ENCODE measurements at places on chromosomes 12 and 14. TPM values are rescaled to one million over a fixed set of nuclear protein-coding genes. Genes with fewer than 3 reads are reported as not detected.

DNA sequence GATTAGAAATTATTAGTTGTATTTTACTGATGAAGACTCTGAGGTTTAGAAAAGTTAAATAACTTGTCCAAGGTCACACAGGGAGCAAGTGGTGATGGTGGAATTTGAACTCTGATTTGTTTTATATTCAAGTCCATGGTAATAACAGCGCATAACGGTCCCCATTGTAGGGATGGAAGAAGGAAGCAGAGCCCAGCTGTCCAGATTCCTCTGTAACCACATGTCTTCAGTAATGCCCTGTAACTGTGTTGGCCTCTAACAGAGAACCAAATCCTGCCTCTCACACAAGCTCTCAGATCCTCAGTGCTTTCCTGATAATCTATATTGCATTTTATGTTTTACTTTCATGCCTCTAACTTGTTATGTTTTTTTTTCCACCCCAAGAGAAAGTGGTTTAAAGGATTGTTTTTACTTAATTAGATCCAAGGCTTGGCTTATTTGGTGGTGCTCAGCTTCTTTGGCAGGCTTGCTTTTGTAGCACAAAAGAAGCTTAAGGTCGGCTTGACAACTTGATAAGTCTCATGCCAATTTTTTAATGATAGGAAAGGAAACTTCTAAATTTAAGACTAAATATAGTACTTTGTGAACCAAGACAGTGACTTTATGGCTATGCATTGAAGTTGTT, 105.1 kb upstream of the SEL1L start:
- DNase-seq, result no peak

- DNase-seq, result no peak
Observed at GRCh38 chr14:103067231-103067954, 10.0 kb upstream of the CDC42BPB start.

- peak; percentile 63 for DNase-seq
Observed at GRCh38 chr12:129068684-129069083, 215.4 kb downstream of the GLT1D1 start.

DNA sequence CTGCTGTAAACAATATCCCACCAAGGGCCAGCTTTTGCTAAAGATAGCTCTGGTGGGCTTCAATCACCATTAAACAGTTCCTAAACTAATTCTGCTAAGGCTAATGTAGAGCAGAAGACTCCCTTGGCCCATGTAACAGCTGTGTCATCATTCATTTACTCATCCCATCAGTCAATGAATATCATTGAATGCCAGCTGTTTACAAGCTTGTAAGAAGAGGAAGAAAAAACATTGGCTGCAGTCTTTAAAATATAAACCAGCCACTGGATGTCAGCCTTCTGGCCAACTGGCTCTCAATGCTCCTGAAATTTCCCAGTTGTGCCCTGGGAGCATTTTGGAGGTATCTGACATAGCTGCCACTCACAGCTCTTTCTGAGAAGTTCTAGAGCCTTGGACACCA, 18.0 kb upstream of the MAP3K9 start:
- no peak for DNase-seq

- DNase-seq, result no peak
Observed at GRCh38 chr14:49582113-49582977, 3.8 kb downstream of the RPS29 start.

- no peak for DNase-seq
Observed at GRCh38 chr12:65536876-65537681, 258.6 kb downstream of the MSRB3 start.

DNA sequence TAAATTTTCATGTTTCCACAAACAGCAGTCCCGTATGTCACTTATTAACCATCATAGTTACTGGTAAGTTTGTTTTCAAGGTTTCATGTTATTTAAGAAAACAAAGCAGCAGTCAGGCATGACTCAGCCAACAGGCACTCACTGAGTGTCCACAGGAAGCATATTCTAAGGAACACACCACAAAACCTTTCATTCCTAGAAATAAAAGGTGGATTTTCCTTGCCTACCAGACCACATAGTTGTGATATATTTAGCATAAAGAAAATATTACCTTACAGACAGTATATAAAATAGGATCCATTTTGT, 143.3 kb upstream of the AVPR1A start:
- DNase-seq, result no peak

DNA sequence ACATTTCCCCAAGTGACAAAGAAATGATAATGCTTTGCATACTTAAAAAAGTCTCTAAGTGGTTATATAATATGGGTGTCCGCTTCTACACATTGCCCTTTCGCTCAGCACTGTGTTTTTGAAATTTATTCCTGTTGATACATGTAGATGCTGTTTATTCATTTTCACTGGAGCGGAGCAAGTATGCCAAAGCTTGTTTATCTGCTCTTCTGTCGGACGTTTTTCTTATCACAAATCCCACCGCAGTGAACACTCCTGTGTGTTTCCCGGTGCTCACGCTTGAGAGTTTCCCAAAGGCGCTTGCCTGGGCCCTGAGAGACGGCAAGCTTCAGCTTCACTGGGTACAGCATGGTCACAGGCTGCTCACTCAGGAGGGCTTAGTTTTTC, 50.2 kb downstream of the TPCN1 start:
- no peak for DNase-seq

GRCh38 chr12:31117203-31118011, 43.7 kb downstream of the DDX11 start:
- DNase-seq, result peak; percentile 76

GRCh38 chr12:2372178-2372577, 319.4 kb downstream of the CACNA1C start:
- DNase-seq, result no peak

MLXIP gene
- 18.4 TPM for total RNA-seq

KSR2 gene
- total RNA-seq, result 0.23 TPM

GPR68 gene
- total RNA-seq, result 2.5 TPM

OTOGL gene
- total RNA-seq, result 0.08 TPM

TMEM132C gene
- 2.0 TPM for total RNA-seq
